ENCODE measurements at places on chromosomes 6 and 20.

GRCh38 chr6:95249661-95250060 lies 327.7 kb upstream of the MANEA start:
- DNase-seq = no peak

DNA sequence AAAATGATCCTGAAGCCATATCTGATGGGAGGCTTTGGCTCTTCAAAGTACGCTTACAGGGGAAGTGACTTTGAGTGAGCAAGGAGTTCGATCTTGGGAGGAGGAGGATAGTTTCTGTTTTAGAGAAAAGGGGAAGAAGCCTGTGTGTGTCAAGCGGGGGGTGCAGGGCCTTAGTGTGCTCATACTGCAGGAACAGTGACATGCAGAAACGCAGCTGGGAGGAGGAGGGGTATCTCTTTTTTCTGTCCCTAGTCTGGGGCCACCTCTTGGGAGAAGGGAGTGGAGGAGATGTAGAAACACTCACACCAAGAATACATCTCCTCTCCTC lies 19.8 kb downstream of the SIRPD start:
- DNase-seq = no peak

DNA sequence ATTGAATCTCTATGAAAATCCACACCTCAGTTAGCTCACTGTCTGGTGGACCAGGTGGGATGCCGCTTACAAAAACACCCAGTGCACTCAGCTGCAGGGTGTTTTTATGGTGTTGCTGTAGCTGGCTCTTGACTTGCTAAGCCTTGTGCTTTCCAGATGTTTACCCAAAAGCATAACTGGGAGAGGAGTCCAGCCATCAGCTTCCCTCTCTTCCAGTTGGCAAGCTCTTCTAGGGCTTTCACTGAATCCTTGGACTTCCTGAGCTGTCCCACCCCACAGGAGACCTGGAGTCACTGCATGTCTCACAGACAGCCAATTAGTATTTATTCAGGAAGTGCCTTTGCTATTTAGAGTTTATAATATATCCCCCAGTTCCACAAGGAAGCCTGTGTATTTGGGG lies 210.9 kb downstream of the FNDC1 start:
- no peak for DNase-seq

DNA sequence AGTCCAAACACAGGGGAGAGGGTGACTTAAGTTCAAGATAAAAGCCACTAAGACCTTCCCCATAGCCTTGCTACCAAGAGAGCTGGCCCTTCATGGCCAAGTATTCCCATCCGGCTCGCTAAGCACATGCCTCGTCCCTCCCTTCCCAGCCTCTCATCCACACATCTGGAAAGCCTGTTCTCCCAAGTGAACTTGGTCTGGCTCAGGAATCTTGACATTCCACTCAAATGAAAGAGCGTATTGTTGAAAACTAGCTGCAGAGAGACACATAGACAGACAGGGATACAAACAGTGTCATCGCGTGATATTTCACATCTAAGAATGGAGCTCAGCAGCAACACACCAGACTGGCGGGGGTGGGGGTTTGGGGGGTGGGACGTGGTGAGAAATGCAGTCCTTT lies 182.8 kb upstream of the FOXQ1 start:
- no peak for DNase-seq

- no peak for DNase-seq
These were observed 35.7 kb upstream of the VEGFA start for GRCh38 chr6:43734294-43734665.

DNA sequence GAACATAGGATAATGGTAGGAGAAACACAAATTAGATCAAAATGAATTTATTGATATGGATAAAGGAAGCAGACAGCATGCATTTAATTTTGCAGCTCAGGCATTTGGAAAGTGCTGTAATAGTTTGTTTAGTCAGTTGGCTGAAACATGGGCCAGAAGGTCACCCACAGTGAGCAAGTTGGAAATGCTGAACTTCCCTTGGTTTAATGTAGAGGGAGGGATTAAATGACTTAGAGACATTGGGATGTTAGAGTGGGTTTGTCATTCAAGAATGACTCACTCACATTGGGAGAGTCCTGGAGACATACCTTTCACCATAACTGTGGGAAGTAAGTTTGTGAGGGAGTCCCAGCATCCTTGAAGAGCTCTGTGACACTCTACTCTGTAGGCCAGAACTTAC lies 231.5 kb upstream of the PLCB4 start:
- DNase-seq = no peak

DNA sequence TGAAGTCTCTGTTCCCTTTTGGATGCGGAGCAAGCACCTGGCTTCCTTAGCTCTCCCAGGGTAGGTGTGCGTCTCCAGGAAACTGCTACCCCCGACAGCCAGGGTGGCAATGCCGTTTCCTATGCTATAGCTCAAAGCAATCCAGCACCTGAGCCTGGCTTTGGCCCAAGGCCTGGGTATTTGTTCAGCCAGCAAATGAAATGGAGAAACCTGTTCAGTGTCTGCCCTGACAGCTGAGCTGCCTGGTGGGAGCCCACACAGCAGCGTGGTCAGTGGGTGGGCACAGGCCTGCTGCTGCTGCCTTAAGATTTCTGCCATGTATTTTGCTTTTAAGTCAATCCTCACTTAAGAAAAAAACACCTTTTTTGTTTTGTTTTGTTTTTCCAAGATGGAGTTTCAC lies 13.7 kb downstream of the SPATA2 start:
- no peak for DNase-seq

GRCh38 chr20:50188879-50189680 lies 1.6 kb upstream of the CEBPB start:
- DNase-seq = no peak

All from stimulated activated CD8-positive, alpha-beta memory T cell treated with anti-CD3 and anti-CD28 coated beads, Interleukin-2, amount 100 ng/mL, for 48 hours (primary cell).